ENCODE measurements at places on chromosomes 11 and 22.

DNA sequence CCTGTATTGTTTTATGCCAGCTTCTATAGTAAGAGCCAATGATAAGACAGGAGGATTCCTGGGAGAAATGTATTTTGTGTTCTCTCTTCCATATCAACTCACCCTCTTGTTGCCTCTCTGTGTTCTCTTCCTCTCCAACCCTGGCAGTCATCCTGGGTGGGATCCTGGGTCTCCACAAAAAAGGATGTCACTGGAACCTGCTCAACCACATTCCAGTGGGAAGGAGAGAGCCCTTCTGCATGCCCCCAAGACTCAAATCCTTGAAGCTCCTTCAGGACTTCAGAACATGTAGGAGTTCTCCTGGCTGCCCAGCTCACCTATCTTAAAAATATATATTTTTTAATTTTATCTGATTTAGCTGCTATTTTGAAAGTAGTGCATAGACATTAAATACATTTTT lies 26.1 kb downstream of the APOL6 start:
- DNase-seq, result no peak

DNA sequence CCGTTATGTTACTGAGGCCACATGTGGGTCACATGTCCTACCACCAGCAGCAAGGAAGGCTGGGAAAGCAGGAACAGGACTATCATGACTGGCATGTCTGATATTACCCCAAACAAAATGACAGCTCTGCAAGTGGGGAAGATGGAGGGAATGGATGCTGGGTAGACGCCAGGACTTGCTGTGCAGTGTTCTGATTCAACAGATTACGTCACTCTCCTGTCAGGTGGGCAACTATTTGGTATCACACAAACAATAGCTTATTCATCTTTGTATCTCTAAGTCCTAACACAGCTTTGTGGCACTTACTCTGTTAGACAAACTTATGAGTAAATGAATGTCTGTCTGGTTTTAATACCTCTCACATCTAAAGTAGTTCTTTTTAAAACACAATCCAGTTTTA lies 105.2 kb downstream of the SPON1 start:
- no peak for DNase-seq

- DNase-seq, result no peak
Measured at GRCh38 chr22:37193629-37194191, 5.7 kb upstream of the C1QTNF6 start.

DNA sequence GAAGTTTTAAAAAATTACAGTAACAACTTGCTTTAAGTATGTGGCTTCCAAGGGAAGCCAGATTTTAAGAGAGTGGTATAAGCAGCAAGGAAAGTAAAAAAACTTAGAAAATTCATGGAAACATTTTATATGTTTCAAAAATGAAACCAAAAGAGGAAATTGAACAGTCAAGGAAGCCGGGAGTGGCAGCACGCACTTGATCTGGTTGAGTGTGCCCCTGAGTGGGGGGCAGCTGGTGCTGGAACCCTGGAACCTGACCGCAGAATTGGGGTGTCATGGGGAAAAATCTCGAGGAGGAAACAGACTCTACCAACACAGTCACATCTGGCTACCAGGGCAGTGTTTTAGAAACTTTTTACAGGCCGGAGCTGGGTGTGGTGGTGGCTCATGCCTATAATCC lies 14.0 kb downstream of the MICALL1 start:
- DNase-seq, result no peak

GRCh38 chr11:10641912-10642697 lies 51.5 kb downstream of the IRAG1 start:
- no peak for DNase-seq

DNA sequence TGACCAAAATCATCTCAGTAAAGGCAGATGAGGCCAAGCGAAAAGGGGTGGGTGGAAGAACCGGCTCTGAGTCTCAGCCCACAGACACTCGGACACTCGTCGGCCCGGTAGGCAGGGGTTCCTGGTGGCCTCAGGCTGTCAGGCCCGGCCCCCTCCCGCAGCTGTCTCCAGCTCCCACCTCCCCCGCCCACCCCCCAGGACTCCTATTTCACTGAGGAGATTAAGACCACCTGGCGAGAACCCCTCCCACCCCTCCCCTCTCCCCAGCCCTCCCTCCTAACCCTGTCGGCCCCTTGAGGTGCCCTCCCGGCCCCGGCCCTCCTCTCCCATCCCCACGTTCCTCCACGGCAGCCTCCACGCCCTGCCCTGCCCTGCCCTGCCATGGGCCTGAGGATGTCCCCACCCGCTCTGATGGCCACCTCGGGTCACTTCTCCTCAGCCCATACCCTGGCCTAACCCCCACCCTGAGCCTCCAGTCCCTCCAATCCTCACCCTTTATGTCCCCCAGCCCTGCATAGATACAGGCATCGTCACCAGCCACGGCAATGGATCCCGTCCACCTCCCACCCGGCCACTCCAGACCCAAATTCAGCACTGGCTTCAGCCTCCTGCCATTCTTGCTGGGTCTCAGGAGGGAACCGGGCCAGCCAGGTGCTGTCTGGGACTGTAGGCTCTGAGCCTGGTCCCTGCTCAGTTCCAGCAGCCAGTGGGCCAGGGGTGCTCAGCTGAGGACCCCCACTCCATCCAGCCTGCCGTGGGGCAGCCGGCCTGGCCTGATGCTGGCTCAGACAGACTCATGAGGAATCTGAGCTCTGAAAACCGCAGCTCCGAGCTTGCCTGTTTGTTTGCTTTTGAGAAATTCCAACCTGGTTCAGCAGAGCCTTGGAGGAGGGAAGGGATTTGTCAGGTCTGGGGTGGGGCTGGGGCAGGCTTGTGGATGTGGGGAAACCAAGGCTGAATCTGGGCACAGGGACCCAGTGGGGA lies 9.8 kb upstream of the TBX1 start:
- DNase-seq, result no peak

DNA sequence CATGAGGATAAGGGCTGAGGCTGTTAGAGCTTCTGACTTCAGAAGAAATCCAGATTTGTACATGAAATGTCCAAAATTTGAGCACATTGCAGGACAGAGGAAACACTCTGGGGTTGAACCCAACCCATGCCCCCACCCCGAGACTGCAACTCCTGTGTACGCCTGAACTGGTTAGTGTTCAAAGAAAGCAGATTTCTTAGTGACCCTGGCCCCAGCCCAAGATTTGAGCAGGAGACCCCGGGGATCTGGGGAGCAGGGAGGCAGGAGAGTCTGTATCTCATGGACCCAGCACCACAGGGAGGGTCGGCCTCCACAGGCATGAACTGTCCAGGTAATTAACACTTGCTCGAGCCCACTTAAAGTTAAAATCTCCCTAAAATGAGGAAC lies 69.3 kb upstream of the WNT7B start:
- no peak for DNase-seq

GRCh38 chr11:45885274-45885920 lies at the start of gene MAPK8IP1:
MAPK8IP1 (plus strand) TSS chr11:45885651; CDS start chr11:45885821, 170 bp downstream.
- peak; percentile 22 for DNase-seq

DNA sequence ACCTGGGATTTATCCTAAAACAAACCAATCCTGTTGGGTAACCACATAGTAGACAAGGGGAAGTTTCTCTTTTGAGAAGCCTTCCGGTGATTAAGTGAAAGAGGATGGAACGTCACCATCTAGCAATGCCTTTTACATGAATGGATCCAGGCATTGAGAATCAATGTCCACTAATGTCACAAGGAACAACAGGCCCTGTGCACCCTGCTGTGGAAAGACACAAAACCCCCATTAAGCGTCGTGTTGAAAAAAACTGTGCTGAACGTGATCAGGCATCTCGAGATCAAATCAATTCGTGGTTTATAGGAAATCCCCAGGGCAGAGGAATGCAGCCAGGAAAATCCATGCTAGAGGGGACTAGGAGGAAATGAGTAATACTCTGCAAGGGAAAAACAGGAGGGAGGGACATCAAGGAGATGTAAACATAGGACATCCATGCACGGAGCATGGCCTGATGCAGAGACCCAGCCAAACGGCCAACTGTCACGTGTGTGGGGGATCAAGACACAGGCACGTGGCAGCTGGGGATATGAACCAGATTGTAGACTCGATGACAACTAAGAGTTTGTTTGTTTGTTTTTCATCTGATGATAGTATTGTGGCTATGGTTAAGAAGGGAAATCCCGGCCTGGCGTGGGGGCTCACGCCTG lies 38.6 kb upstream of the CARS1 start:
- no peak for DNase-seq

DNA sequence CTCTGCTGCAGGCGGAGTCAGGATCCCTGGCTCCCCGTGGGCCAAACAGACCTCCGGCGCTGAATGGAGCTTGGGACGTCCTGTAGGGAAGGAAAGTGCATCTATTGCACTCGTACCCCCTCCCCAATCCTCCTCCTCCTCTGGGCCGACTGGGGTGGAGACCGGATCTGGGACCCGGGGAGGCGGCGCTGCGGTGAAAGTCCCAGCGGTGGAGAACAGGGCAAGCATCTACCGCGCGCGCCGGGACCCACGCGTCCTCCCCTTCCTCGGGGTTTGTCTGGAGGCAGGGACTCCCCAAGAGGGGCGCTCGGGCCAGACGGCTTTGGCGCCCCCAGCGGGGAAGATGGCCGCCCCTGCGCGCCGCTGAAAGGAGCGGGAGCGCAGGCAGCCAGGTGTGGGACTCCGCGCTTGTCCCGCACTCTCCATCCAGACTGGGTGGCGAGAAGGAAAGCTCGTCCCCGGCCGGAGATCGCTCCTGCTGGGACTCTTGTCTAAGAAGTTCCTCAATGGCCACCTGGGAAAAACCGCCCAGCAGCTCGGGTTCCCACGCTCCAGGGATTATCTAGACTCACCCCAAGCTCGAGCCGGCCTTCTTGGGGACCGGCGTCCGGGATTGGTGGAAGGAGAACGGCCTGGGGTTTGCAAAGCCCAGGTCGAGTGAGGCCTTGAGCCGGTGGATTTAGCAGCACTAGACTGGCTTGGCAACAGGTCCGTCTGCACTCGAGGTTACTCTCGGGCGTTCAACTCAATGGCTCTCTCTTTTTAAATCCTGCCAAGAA lies 718 bp downstream of the FADS2 start:
- DNase-seq, result peak; percentile 22

- no peak for DNase-seq
Measured at GRCh38 chr11:26704249-26704648, 17.6 kb downstream of the SLC5A12 start.

- DNase-seq, result no peak
Measured at GRCh38 chr22:42745118-42745517, 24.4 kb upstream of the A4GALT start.

GRCh38 chr11:131656839-131657211 lies 286.4 kb downstream of the NTM start:
- no peak for DNase-seq

- no peak for DNase-seq
Measured at GRCh38 chr11:79822766-79823165, 381.9 kb upstream of the TENM4 start.

- DNase-seq, result no peak
Measured at GRCh38 chr11:131923309-131923708, 552.9 kb downstream of the NTM start.

DNA sequence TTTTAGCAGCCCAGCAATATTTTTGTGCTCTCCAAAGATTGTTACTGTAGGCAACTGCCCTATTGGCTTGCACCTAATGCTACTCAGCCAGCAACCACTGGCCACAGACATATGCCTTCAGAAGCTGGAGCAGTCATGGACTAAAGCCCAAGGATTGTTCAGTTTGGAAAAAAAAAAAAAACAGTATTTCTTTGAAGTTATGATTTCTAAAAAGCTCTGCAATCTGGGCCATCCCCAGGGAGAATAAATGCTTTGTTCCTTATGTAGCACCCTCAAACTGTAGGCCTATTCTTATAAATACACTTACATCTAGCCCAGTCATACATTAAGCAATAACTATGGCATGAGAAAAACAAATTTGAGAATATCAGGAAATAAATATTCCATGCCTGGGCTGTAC lies 2190.5 kb upstream of the RAG2 start:
- no peak for DNase-seq

- DNase-seq, result no peak
Measured at GRCh38 chr11:9091044-9091922, at the start of gene SCUBE2. SCUBE2 (minus strand) TSS chr11:9091599; CDS start chr11:9091528, 71 bp downstream.

DNA sequence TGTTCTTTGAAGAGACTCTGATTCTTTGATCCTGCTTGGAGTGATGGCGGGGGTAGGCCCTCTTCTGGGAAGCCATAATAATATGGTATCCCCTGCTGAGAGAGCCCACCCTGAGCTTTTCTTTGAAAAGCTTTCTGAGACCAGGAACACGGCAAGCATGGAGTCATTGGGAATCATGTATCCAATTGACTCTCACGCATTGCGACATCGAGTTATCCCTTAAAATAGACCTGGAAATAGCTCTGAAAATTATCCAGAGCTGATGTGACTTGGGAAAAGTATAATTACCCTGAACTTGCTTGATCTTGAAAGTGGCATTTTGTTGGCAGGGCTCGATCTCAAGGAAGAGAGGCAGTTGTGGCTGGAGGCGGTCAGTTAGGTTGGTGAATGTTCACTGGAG lies 36.8 kb upstream of the MPEG1 start:
- DNase-seq, result no peak

- no peak for DNase-seq
Measured at GRCh38 chr11:69702239-69702691, 1.6 kb downstream of the FGF19 start.

DNA sequence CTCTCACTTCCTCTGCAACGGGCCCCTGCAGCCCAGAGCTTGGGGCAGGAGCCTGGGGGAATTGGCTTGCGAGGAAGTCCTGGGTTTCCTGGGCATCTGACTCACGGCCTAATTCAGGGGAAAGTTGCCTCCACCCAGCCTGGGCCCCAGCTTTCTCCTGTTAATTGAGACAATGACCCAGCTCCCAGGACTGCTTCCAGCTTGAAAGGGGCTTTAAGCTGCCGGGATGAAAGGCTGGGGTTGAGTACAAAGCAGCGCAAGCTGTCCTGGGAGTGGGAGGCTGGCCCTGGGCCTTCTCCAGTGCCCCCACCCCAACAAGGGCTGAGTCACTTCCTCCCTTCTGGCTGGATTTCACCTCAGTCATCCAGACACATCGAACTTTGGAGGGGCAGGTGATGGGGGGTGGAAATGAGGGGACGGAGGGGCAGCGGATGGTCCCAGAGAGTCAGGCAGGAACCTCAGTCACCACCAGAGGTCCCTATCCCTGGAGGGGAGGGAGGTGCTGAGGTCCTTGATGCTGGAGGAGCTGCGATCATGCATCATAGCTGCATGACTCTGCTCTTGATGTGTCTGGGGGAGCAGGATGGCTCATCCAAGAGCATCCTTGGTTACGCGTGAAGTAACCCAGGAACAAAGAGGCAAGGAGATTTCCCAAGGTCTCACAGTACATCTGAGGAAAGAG lies 30.1 kb upstream of the OAF start:
- no peak for DNase-seq

DNA sequence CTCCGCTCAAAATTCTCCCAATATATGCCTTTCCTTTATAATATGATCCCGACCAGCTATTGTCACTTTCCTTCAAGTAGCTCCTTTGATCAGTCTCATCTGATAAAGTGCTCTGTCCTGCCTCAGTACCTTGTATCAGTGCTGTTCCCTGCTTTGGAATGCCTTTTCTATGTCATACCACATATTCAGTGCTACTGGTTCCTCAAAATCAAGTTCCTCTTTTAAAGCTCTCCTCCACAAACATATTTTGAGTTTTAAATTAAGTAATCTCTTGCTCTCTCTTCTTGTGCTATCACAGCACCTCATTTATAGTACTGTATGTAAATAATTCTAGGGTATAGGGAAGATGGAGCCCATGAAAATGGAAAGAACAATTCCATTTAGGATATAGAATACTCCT lies 137.1 kb upstream of the CTSC start:
- peak; percentile 79 for DNase-seq

- no peak for DNase-seq
Measured at GRCh38 chr11:1533342-1533725, 38.7 kb downstream of the DUSP8 start.

Measured in AML-193 (cell line).